Stimulated activated CD8-positive, alpha-beta memory T cell treated with anti-CD3 and anti-CD28 coated beads, Interleukin-4, amount 100 ng/mL, for 4 hours (primary cell): ENCODE measurements at places on chromosomes 3 and 15.

GRCh38 chr3:4067893-4068292 lies 235.3 kb upstream of the SETMAR start:
- no peak for DNase-seq

DNA sequence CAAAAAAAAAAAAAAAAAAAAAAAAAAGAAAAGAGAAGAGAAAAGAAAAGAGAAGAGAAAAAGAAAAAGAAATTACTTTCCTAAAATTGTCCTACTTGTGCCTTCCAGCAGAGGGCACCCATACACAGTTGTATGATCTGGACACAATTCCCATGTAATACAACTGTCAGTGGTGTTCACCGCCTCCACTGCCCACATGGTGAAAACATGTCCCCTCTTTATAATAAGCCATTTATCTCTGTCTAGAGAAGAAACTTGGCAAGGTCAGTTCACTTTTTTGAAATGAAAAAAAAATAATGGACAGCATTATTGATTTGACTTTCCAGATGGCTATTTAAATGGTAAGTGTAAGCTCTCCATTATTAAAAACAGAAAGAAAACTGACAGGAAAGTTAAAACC lies 459.4 kb downstream of the GBE1 start:
- no peak for DNase-seq

DNA sequence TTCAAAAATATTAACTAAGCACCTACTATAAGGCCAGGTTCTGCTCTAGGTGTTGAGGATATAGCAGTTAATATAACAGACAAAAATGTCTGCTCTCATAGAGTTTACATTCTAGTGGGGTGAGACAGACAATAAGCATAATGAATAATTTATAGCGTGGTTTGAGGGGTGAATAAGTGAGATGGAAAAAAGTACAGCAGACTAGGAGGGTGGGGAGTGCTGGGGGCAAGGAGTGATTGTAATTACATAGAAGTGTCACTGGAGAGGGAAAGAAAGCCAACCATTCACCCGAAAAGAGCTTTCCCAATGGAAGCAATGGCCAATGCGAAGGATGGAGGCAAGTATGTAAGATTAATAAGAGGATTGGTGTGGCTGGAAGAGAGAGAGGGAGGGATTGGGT lies 552.9 kb upstream of the KCNMB2 start:
- no peak for DNase-seq

DNA sequence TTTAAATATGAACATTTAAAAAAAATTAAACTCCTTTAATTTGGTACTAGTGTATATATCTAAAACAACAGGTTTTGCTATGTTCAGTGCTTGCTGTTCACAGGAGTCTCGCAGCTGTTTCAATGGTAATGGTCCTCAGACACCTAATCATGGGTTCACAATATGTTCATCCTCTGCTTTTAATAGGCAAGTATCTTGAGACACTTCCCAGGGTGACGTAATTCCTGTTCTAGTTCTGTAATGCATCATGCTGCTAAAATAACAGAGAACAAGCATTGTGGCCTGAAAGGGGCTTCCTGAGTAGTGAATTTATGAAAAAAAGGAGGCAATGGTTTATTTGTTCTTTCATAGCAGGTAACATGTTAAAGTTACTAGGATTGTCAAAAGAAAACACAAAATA lies 625.2 kb upstream of the GBE1 start:
- no peak for DNase-seq

DNA sequence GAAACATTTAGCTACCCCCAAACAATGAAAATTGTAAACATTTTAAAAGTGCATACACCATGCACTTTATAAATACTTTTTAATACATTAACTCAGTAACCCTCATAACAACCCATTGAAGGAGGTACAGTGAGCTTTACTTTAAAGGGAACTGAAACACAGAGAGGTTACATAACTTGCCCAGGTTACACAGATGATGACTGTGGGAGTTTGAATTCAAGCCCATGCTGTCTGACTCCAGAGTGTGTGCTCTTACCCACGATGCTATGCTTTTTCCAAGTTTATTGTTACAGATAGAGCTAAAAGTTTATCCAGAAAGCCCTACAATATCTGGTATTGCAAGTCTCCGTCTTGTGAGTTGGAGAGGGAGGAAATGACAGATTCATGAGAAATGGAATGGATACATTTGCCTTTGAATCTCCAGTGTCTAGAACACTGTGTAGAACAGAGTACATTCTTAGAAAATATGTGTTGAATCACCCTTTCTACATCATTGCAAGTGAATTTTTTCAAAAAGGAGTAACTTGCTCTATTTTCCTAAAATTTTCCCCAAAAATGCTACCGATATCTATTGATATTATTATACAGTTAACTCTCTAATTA lies 428.3 kb downstream of the NAALADL2 start:
- no peak for DNase-seq

DNA sequence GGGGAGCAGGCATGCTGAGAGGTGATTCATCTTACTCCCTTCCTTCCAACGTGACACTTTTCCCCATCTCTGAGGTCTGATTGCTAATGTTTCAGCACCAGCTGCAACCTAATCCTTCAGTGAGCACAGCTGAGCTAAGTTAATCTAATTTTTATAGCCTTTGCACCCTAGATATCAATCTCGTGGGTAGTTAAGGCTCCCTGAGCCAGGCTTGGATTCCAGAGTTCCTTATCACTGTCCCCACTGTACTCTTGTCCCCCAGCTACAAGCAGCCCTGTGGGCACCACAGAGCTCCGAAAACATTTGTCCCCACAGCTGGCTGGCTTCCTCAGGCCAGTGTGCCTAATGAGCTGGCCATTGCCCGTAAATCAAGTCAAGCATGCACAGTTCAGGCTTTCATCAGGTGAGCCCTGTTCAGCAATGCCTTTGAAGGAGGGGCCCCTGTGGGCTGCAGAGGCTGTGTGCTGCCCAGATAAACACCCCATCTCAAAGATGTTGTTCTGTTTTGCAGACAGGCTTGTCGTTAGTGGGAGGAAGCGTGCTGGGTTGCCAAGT lies 376.9 kb upstream of the RASGRP1 start:
- DNase-seq = no peak

DNA sequence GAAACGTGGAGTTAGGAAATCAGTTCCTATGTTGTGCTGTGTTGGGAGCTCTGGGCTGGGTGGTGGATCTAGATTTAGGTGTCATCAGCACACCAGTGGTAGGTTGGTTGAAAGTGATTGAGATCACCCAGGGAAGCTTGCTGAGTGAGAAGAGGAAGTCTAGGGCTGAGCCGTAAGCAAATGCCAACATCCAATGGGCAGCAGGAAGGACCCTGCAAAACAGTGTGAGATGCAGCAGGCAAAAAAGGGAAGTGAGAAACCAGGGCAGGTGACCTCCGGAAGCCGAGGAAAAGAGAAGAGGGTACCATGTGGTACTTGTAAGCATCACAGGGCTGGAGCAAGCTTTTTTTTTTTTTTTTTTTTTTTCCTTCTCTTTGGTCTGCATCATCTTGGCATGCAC lies 15.9 kb upstream of the COPG1 start:
- no peak for DNase-seq

GRCh38 chr15:43316971-43317346 lies 13.4 kb downstream of the LCMT2 start:
- DNase-seq = no peak

DNA sequence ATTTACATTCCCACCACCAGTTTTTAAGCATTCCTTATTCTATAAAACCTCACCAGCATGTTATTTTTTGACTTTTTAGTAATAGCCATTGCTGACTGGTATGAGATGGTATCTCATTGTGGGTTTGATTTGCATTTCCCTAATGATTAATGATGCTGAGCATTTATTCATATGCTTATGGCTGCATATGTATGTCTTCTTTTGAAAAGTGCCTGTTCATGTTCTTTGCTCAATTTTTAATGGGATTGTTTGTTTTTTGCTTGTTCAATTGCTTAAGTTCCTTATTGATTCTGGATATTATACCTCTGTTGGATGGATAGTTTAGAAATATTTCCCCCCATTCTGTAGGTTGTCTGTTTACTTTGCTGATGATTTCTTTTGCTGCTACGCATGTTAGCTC lies 16.1 kb downstream of the TBC1D5 start:
- DNase-seq = no peak

- DNase-seq = no peak
Measured at GRCh38 chr15:59746777-59747176, 57.7 kb upstream of the BNIP2 start.
